ENCODE measurements at places on chromosomes 16 and 17.

DNA sequence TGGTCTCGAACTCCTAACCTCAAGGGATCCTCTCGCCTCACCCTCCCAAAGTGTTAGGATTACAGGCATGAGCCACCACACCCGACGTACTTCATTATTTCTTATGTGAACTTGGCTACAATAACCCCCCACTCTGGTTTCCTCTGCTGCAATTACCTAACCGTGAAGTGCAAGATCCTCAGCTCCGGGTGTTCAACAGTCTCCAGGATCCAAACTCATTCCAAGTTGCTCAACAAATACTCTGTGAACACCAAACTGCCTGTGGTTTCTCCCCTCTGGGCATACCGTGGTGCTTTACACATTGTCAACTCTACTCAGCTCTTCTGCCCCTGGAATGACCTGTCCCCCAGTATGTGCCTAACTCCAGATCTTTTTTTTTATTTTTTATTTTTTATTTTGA, 6.8 kb upstream of the SULT1A1 start:
- DNase-seq: no peak

GRCh38 chr17:74746922-74747321, 1.5 kb upstream of the NHERF1 start:
- DNase-seq: no peak

DNA sequence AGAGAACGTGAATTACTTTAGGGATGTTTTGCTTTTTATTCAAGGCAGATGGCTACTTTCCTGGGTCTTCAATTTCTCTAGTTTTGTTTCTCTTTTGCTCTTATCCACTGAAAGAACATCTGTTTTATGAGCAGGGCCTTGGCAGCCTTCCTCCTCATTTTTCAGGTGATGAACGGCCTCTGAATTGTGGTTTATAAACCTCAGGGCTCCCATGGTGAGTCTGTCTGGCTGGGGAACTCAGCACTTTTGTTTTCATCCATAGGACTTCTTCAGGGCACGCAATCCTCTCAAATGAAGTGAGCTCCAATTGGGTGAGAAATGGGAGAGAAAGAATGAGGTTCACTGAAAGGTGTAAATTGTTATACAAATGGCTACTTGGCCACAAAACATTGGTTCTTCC, 186.4 kb upstream of the ERCC4 start:
- DNase-seq: no peak

GRCh38 chr17:48593126-48593829, at the start of gene HOXB5:
Gene HOXB5, minus strand, starts transcription at chr17:48593779. Its CDS starts 97 bp downstream, at chr17:48593682.
- no peak for DNase-seq

DNA sequence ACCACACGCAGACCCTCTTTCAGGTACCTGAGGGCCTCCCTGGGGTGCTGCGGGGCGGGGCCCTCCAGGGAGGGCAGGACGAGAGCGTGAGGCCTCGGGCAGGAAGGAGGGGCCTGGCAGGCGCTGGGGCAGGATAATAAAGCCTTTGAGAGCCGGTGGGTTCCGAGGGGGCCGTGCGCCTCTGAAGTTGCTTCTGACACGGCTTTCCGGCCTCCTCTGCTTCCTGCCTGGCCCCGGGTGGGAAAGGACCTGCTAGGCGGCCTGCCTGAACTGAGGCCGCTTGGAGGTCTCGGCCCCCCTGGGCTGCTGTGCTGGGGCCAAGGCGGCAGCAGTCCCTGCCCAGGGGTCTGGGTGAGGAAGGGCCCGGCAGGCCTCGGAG, 10.4 kb downstream of the CENPX start:
- DNase-seq: no peak

DNA sequence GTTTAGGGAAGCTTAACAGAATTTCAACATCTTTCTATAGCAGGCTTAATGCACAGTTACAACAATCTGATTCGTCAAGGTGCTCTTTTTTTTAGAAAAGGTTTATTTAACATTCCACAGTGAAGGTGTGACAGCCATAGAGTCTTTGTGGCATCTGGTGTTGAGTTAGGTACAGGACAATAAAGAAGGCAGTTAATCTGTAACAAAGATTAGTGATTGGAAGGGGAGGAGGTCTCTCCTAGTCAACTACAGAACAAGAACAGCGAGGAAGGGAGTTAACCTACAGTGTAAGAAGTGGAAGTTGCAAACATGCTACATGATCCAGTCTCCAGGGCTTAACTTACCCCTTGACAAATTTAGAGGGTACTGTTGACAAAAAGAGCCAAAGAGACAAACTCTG, 3.0 kb upstream of the ZDHHC7 start:
- no peak for DNase-seq

GRCh38 chr17:82686366-82687324, 11.9 kb downstream of the RAB40B start:
- no peak for DNase-seq

DNA sequence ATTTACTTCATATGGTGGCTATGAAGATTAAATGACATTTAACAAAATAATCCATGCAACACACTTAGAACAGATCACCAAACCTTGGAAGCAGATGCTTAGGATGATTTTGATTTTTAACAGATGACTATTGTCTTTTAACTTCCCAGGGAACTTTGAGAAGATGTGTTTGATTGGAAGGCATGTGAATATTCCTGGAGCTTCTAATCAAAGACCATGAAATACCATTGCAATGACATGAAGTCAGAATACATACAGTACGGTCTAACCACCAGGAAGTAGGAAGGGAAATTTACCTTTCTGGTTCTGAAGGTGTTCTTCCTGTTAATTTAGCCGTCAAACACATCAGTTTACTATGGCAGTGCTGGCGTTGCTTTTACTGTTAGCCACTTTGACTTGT, 414.9 kb downstream of the TMEM114 start:
- DNase-seq: no peak

- DNase-seq: no peak
These were observed 481 bp downstream of the LYRM1 start for GRCh38 chr16:20901068-20901435.

DNA sequence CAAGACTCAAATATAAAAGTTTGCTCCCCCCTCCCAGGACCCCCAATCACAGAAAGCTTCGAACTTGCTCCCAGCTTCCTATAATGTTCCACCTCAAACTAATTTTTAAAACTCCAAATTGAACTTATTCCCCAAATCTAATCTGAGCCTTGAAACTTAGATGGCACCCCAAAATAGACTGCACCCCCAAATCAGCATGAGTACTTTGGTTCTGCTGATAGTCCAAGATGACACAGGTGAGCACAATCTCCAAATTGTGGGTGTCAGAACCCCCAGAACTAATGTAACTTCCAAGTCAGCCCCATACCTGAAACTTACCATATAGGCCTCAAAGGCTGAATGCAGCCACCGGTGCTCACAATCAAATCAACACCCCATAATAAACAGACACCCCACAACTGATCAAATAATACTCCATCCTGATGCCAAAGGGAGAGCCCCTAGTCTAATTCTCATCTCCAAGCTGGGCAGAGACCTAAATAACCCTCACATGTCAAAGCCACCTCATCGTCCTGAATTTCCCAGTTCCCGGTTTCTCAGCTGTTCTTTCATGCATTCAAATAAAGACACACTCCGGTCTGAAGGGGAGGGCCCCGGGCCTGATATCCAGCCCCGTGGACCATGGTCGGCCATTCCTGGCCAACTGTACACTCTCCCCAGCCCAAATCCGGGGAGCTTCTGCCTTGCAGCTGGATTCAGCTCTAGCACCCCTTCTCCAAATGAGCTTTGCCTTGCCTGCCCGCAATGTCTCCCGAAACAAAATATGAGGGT, 1.8 kb upstream of the BCL6B start:
- no peak for DNase-seq

DNA sequence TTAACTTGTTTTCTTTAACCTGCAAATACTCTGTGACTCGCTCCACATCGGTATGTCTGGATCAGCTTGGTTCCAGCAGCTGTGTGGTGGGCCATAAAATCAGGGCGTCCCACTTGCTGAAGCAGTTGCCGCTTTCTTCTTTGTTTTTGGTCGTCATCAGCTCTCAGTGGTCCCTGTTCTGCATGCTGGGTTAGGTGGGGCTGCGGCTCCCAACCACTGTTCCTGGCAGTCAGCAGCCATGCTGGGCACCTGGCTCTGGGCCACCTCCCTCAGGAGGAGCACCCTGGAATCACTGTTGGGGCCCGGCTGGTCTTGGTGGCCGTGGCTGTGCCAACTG, 23.0 kb downstream of the MGRN1 start:
- no peak for DNase-seq

- DNase-seq: no peak
These were observed 233.1 kb downstream of the CBLN1 start for GRCh38 chr16:49048557-49048956.

GRCh38 chr16:75836347-75837010, 110.2 kb upstream of the CPHXL start:
- no peak for DNase-seq

DNA sequence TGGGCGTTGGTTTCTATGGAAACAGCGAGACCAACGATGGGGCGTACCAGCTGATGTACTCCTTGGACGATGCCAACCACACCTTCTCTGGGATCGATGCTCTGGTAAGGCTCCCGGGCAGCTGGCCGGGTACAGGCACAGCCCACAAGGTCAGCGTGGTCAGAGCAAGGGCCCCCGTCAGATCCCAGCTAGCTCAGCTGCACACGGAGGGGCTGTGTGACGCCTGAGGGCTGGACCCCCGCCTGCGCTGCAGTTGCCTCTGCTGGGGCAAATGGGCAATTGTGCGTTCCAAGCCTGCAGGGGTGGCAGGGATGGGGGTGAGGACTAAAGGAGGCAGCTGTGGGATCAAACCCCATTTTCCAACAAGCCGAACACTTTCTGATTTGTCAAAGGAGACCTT, 17.5 kb downstream of the TTYH2 start:
- no peak for DNase-seq

DNA sequence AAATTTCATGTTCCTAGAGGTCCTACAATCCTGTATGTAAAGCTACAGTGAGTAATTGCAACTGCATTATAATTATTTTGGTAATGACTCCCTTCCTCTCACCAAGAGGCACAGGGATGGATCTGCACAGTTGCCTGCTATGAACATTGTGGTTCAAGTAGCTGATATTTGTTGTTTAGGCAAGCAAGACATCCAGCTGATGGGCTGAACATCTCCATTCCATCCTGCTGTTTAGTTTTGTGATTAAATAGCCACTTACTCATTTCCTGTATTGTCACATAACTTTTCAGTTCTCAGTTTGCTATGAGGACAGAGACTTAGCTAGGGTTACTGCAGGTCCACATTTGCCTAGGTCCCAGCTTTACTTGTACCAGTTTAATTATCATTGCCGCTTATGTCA, 181.2 kb upstream of the TBX2 start:
- no peak for DNase-seq

GRCh38 chr16:80105160-80105559, 435.6 kb upstream of the DYNLRB2 start:
- no peak for DNase-seq

DNA sequence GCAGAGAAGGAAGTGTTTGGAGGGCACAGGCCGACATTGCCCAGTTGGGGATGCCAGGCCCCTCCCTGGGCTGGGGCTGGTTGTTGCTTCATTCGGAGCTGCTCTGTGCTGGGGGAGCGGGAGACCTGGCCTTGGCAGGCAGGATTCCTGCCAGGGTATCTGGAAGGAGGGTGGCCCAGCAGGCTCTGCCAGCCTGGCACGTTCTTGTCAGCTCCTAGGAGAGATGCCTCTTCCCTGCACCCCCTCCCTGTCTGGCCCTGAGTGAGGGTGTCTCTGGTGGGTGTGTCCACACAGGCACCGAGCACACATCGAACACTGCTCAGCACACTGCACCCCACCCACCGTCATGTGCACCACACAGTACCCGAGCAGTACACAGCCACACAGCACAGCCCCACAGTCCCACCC, 35.2 kb downstream of the ARHGAP23 start:
- DNase-seq: no peak

DNA sequence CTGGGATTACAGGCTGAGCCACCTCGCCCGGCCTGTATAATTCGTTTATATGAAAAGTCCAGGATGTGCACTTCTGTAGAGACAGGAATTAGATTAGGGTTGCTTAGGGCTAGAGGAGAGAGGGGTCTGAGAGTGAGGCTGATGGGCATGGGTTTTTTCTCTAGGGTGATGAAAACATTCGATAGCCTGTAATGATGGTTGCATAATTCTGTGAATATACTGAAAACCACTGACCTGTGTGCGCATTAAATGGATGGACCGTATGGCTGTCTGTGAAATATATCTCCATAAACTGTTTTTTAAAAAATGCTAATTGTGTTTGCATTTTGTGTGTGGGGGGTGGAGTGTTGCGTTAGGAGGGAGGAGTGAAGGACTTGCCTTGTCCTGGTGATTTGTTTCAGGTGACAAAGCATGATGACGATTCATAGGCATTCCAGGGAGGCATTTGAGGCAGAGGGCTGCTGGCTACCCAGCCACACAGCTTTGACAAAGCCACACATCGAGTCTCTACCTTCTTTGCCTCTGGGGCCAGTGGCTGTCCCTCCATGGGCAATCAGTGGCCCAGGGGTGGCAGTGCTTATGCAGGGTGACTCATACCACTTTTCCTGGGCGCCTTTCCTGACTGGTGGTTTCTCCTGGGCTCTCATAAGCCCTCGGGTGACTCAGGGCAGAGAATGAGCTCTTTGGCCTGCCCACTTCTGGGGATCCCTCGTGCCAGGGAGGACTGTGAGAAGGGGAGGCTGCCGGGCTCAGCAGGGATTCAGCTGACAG, 148.5 kb upstream of the WSCD1 start:
- no peak for DNase-seq

- no peak for DNase-seq
These were observed 3.6 kb downstream of the RNF43 start for GRCh38 chr17:58413684-58414083.

DNA sequence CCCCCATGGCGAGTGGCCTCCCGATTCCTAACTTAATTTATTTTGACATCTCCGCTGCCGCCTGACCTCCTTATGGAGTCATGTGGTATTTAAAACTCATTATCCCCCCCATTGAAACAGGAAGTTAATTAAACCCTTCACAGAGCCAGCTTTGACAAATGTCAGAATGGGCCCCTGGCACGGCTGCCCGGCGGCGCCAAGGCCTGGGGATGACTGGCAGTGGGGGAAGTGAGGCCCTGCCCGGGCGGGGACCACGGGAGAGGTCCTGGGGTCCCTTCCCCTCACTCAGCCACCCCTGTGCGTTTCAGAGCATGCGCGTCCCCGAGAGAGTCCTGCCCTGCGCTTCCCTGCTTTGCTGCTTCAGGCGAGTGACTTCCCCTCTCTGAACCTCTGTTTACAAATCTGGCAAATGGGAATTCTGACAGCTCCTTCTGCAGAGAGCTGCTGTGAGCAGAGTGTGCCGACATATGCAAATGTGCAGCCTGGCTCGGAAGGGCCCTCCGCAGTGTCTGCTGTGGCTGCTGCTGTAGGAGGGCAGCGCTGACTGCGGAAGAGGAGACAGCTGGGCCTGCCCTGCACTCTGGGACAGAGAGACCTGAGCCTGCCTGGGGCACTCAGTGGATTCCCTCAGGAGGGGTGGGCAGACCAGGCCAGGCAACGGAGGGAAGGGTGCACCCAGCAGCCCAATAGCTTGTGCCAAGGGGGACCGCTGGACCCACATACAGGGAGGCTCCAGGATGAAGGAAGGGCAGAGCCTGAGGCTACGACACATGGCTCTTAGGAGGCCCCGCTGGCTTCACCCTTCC, 4.4 kb upstream of the ZFPM1 start:
- peak; percentile 53 for DNase-seq

GRCh38 chr16:57345021-57345420, 13.6 kb upstream of the CCL22 start:
- no peak for DNase-seq

GRCh38 chr16:24070851-24071250, 185.3 kb upstream of the CACNG3 start:
- DNase-seq: peak; percentile 18

Data from BE2C (cell line).